Bronchial smooth muscle cell (primary cell): ENCODE measurements at places on chromosomes 7 and 10. TPM values are rescaled to one million over a fixed set of nuclear protein-coding genes. Genes with fewer than 3 reads are reported as not detected.

GJD4 gene
- not detected in 2 replicates for total RNA-seq

SORCS1 gene
- total RNA-seq, result not detected in 2 replicates

PTF1A gene
- total RNA-seq, result not detected in 2 replicates

SPAM1 gene
- total RNA-seq, result not detected in 2 replicates

CHST15 gene
- 0.63 and 5.8 TPM in 2 replicates for total RNA-seq

NEURL1 gene
- total RNA-seq, result 0.16 and 0.17 TPM in 2 replicates

CYP3A7 gene
- total RNA-seq, result 0.34 and 1.1 TPM in 2 replicates

FKBP9 gene
- 428 and 556 TPM in 2 replicates for total RNA-seq

ADAP1 gene
- total RNA-seq, result 0.79 and 1.1 TPM in 2 replicates

C10orf53 gene
- total RNA-seq, result not detected in 2 replicates

MYH16 gene
- not detected in 2 replicates for total RNA-seq

PRSS2 gene
- not detected in 2 replicates for total RNA-seq

PRKAR1B gene
- total RNA-seq, result 11.1 and 15.3 TPM in 2 replicates

GGCT gene
- total RNA-seq, result 8.5 and 22.5 TPM in 2 replicates

PDZD8 gene
- 6.9 and 8.7 TPM in 2 replicates for total RNA-seq

AP5Z1 gene
- total RNA-seq, result 21.3 and 26.6 TPM in 2 replicates

RP9 gene
- total RNA-seq, result 9.4 and 11.0 TPM in 2 replicates

PLCE1 gene
- total RNA-seq, result 3.3 and 5.0 TPM in 2 replicates

AFAP1L2 gene
- total RNA-seq, result 0.16 and 0.26 TPM in 2 replicates

GNAI1 gene
- total RNA-seq, result 22.2 and 35.8 TPM in 2 replicates

CFAP70 gene
- 1.4 and 2.1 TPM in 2 replicates for total RNA-seq

RADIL gene
- 0.26 and 0.32 TPM in 2 replicates for total RNA-seq

PRPF18 gene
- 31.2 and 31.4 TPM in 2 replicates for total RNA-seq
